GM18507 (cell line): ENCODE measurements at places on chromosomes 16 and 17.

GRCh38 chr16:12311309-12311708, 334.8 kb downstream of the SNX29 start:
- no peak for DNase-seq

DNA sequence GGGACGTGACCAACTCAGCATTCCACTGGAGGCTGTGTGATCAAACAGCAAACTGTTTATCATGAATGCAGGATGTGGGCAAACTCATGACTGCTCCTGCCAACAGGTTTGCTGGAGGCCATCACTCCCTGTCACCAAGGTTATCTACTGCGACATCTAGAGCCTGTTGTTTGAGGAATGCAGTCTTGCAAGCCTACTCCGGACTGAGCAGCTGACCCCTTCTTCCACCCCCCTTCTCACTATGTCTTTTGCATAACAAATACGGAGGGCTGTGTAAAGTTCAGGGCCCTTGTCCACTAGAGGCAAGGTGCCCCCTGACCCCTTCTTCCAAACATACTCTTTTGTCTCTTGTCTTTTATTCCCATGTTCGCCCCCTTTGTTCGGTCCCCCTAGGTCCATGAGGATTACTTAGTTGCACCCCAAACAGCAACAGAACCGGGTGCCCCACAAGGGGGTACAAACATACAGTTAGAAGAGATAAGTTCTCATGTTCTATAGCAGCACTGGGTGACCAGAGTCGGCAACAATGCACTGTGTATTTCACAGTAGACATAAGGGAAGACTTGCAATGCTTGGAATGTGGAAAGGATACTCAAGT, 28.7 kb downstream of the MEAK7 start:
- DNase-seq = no peak

- no peak for DNase-seq
These were observed 67.7 kb upstream of the GSG1L start for GRCh38 chr16:28131181-28131580.

DNA sequence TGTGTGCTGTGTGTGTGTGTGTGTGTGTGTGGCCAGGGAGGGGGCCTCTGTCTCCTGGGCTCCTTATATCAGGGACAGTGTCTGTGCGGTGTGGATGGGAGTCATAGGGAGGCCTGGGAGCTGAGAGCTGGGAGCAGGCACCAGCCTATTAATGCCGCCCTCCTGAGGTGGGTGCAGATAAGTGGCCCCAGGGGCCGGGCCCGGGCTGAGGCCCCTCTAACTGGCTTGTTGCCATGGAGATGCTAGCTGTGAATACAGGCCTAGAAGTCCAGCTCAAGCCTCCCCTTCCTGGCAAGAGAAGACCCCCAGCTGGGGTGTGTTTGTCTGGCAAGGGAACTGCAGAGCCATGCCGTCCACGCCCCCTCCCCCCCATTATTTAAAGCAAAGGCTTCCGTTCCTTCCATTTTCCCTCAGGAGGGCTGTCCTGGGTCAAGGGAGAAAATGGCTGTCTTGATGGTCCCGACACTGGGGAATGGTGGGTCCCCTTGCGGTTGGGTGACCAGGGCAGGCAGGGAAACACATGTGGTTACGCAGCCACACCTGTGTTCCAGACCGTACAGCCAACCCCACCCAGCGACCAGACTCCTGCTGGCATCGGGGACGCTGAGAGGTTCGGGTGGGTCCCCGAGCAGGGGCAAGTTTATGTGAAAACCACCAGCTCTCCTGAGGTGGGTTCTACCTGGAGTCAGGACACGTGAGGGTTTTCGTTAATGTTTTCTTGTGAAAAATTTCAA, 141.1 kb downstream of the MRM1 start:
- no peak for DNase-seq

DNA sequence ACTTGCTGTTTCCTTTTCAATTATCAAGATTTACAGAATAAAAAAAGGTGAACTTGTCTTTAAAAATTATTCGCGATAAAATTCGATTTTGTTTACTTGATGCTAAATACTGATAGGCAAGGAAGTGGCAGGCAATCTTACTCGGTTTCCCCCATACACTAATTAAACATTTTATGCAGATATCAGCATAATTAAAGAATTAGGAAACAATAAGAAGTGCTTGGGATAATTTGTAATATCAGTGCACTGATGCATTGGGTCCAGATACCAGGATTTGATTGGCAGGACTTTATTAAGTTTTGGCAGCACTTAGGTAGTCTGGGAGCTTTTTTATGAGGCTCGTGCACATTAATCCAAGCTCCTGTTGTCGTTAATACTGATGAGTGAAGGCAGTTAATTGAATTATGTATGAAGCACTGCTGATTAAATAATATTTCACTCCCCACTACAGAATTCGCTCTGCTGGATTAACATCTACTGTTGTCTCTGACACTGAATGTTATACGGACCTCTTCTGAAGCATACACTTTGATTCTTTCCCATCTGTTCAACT, 165.6 kb downstream of the CA10 start:
- DNase-seq = no peak

GRCh38 chr17:13569398-13570123, 32.2 kb downstream of the HS3ST3A1 start:
- DNase-seq = no peak

- DNase-seq = no peak
These were observed 1.8 kb upstream of the NPRL3 start for GRCh38 chr16:140175-140857.

DNA sequence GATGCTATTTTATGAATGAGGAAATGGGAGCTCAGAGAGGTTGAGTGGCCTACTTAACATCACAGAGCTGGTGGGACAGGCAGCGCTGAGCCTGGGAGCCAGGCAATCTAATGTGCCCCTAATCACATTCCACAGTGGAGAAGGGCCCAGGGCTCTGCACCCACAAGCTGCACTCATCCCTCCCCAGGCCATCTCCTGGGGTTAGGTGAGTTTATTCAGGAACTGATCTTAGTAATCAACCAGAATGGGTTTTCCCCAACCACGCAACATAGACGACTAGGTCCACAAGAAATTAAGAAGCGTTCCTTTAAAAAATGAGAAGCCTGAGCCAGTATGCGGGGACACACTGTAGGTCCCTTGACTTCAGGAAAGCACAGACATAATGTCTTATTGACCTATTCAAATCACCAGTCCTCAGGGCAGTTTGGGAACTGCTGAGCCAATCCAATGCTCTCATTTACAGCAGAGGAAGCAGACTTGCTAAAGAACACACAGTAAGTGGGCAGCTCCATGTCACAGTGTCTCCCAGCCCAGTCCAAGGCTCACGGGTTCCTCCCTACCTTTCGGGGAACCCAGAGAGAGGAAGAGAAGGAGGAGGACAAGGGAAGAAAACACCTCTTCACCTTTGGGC, 2.3 kb downstream of the MPP3 start:
- no peak for DNase-seq

DNA sequence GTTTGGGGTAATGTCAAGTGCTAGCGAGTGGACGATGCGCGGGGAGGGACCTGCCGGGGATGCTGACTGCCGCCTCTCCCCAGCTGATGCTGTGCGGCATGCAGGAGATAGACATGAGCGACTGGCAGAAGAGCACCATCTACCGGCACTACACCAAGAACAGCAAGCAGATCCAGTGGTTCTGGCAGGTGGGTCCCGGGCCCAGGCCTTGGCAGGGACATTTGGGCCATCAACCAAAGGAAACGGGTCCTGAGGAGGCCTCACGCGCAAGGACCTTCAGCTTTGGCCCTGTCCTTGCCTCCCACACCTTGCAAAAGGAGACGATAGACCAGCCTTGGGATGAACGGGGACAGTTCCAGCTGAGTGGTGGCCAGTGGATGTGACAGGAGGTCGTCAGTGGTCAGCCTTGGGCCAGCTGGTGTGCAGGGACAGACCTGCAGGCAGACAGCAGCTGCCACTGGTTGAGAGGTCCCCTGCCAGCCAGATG, 13.6 kb upstream of the CLEC18A start:
- DNase-seq = no peak

DNA sequence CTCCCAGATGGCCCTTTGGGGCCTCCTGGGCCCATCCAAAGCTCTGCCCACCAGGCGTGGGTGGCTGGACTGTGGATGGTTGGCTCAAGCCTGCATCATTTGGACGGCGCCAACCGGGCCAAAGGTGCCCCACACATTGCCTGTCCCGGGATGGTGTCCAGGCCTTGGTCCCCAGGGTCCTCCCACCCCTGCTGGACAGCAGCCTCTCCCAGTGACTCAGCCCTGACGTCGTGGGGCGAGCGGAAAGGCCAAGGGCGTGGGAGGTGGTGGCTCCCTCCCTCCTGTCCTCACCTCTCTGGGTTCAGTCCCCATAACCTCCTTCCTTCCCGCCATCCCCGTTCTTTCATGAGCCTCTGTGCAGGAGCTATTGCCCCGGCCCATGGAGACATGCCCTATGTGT, 42.1 kb upstream of the DLX4 start:
- DNase-seq = no peak

DNA sequence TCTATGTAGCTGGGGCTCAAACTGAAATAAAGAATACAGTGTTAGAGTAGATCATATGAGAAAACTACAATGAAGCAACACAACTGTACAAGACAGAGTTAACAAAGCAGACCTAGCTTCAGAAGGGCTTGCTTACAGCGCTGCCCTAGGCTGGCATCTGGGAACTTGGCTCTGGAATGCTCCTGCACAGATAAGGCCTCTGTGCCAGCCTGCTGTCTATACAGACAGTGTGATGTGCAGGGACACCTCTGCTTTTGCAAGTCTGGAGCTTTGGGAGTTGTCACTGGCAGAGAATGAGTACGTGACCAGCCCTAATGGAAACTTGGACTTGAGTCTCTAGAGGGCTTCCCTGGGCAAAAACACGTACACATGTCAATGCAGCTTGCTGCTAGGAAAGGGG, 32.1 kb upstream of the SLC38A8 start:
- DNase-seq = no peak

DNA sequence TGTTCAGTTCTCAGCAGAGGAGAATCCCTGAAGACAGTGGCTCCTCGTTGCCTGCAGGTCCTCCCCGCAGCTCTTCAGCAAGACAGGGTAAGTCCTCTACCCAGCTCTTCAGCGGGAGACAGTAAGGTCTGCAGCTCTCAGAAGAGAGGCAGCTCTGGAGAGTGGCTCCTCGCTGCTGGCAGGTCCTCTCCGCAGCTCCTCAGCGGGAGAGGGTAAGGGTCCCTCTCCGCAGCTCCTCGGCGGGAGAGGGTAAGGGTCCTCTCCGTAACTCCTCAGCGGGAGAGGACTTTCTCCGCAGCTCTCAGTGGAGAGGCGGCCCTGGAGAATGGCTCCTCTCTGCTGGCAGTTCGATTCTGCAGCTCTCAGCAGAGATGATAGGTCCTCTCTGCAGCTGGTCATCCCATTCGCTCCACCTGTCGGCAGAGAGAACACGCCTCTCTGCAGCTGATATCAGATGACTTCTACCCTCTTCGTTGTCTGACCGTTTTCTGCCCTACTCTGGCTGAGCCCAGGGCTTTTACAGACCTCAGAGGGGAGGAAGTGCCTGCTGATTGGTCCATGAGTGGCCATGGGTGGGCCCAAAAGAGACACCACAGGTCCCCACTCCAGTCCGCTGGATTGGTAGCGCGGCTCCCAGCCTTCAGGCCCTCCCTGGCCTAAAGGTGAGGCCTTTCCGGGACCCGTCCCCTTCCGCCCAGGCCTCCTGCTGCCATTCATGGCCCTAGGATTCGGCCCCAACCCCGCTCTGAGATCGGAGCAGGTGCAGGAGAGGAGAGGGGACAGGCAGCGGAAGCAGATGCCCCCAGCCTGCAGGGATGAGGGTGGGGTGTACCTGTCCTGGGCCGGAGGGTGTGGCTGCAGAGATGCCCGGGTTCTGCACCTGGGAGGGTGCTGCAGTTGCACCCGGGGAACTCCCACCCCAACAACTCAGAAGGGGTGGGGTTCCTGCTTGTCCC, 11.9 kb upstream of the SHCBP1 start:
- no peak for DNase-seq

GRCh38 chr17:60142872-60143499, 6.8 kb upstream of the CA4 start:
- no peak for DNase-seq

DNA sequence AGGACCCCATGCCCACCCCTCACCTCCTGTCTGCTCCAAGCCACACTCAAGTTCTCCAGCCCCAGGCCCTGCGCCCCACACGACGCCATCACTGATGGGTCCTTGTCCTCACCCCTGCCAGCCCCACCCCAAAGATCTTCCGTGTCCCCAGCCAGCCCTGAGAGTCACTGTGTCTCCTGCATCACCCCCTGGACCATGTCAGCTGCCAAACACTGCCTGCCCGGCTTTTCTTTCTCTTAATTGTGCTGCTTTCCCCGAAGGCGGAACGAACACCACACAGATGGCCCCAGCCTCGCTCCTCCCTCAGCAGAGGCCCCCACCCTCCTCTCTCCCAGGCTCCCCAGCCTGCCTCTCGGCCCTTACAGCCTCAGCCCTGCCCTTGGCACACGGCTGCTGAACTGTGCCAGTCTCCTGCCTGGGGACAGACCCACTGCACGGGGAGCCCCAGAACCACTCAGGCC, 4.8 kb upstream of the GAA start:
- DNase-seq = no peak

DNA sequence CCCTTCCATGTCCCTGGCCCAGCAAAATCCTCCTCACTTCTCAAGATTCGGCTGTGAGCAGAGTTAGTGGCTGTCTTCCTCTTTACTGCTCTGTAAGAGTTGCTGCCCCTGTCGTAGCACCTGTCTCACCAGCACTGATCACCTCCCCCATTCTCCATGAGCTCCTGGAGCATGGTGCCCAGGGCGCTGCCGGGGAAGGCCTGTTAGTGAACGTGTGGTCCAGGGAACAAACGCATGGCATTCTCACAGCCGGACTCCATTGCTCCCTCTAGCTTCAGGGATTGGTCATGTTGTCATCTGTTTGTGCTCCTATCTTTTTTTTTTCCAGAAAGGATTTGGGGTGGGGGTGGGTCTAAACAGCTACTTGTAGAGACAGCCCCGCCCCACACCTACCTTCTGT, 141.2 kb downstream of the CMIP start:
- no peak for DNase-seq

GRCh38 chr16:71927383-71927782, 32.1 kb downstream of the IST1 start:
- no peak for DNase-seq

GRCh38 chr16:57366544-57367040, 5.7 kb upstream of the CX3CL1 start:
- DNase-seq = no peak

DNA sequence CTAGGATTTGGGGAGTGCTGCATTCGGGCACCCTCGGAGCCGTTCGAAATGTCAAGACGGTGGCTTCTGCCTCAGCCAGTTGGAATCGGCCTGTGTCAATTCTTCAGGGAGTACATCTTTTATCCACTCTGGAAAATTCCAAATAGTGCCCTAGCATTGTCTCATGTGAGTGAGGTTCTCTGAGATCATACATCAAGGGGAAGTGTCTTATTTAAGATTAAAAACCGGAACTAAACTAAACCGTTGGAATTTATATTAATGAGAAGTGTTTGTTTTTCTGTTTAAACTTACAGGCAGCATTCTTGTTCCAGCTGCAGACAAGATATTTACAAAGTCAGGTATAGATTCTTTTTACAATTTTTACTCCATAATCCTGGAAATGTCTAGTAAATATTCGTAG, 56.8 kb downstream of the SLC47A1 start:
- DNase-seq = no peak
